GM12892 (cell line): ENCODE measurements at places on chromosomes 3 and 15.

DNA sequence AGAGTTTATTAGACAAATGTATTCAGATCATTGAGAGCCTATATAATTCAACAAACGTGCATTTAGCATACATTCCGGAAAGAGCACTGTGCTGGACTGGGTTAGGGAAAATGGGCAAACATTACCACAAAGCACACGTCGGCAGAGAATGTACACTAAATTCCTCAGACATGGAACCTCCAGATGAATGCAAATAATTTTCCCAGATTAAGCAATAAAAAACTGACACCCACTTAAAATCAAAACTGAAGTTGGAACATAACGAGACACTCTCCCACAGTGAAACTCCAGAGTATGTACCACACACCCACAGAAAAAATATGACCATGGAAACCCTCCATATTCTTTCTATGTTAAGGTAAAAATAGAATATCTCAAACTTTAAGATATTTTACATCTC lies 4.8 kb downstream of the SECISBP2L start:
- no peak for DNase-seq

- DNase-seq = no peak
Measured at GRCh38 chr3:164332831-164333802, 745.2 kb downstream of the SI start.

DNA sequence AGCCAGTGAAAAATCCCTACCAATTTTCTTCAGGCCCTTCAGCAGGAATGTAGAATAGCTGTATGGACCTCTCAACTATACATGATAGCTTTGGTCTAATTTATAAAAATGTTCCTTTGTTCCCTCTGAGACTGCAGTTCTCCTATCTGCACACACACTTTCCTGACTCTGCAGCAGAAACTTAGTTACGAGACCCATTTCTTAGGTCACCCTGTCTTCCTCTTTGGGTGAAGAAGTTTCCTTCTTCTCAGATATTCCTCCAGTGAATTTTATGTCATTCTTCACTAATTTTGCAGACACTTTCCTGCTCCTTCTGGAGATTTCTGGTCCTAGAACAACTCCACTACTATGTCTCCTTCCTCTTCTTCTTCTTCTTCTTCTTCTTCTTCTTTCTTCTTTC lies 42.6 kb downstream of the CD200R1L start:
- DNase-seq = no peak

DNA sequence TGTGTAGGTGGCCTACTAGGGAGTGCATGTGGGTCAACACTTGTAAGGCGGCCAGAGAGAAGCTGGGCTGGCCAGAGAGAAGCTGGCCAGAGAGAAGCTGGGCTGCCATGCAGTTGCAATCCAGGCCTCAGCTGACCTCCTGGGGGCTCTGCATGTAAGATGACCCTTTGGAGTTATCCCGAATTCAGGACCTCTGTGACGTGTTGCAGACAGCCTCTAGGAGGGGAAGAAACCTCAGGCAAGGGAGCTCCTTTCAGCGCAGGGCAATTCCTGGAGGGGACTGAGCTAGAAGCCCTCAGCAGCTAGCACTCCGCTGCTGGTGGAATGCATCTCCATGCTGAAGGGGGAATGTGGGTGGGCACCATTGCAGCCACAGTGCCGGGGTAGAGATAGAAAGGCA lies 15.8 kb upstream of the KBTBD12 start:
- no peak for DNase-seq

GRCh38 chr3:71885006-71885405 lies 100.1 kb upstream of the PROK2 start:
- no peak for DNase-seq
